ENCODE measurements at places on chromosomes 12 and 14.

DNA sequence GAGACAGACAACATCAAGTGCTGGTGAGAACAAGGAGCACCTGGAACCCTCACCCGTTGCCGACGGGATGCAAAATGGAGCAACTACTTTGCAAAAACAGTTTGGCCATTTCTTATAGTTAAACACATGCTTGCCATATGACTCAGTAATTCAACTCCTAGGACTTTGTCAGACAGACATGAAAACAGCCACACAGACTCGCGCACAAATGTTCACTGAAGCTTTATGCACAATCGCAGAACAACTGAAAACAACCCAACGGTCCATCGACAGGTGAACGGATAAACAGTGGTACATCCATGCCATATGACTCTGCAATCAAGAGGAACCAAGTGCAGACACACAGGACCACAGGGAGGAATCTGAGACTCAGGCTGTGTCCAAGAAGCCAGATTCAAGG lies 30.8 kb downstream of the NCOR2 start:
- no peak for DNase-seq

DNA sequence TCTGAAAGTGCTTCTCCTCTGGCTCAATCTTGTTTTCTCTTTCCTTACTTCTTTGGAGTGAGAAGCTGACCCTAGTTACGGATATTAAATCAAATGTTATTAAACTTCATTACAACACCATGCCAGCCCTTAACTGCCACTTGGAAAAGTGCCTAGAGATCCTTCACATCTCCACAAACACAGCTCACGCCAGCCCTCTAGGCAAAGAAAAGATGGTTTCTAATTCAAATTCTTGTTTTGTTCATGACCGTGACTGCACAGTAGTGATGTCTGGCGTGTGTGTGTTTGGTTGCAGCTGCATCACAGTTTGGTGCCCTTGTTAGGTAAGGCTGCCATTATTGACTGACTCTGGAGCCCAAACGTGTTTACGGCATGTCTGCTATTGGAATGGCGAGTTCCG lies 113.0 kb downstream of the BEGAIN start:
- DNase-seq: no peak

DNA sequence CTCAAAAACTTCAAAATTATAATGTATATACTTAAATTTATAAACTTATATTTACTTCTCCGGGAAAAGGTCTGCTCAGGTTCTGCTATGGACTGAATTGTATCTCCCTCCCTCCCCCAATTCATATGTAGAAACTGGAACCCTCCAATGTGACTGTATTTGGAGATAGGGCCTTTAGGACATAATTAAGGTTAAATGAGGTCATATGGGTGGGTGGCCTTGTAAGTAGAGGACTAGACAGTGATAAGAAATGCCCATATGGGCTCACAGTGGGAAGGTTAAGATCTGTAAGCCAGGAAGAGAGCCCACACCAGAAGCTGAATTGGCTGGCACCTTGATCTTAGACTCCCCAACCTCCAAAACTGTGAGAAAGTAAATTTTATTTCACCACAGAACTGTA lies 84.5 kb downstream of the TAOK3 start:
- DNase-seq: no peak

DNA sequence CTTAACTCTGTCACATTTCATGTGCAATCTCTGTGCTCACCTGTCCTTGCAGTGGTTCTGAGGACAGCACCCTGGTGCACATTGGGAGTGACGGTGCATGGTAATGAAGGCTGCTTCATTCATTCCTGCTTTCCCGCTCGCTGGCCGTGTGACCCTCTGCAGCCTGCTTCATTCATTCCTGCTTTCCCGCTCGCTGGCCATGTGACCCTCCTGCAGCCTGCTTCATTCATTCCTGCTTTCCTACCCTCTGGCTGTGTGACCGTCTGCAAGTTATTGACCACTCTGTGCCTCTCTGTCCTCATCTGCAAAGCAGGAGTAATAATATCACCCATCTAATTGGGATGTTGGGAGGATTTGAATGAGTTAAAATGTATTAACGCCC lies 189.1 kb upstream of the TMEM132C start:
- DNase-seq: no peak

DNA sequence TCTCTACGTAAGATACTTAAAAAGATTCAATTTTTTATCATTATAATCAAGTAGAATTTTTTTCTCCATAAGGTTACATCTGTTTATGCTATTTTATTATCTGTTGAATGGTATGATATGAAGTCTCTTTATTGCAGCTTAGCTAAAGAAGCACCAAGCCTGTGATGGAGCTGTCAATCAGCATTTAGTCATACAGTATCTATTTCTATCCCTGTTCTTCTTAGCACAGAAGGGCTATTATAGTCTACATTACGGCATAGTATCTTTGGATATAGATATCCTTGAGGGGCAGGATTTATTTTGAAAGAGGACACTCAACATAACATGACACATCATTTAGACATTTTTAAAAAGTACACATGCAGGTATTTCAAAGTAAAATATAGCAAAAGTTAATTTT lies 277.1 kb downstream of the FOXG1 start:
- no peak for DNase-seq

GRCh38 chr12:49885118-49885517 lies 18.6 kb downstream of the FAIM2 start:
- DNase-seq: no peak

- DNase-seq: no peak
Observed at GRCh38 chr14:71430678-71431376, 501.4 kb upstream of the RGS6 start.

- no peak for DNase-seq
Observed at GRCh38 chr12:61213646-61214045, 1046.6 kb upstream of the USP15 start.

GRCh38 chr12:6382982-6383381 lies 980 bp upstream of the LTBR start:
- DNase-seq: no peak

DNA sequence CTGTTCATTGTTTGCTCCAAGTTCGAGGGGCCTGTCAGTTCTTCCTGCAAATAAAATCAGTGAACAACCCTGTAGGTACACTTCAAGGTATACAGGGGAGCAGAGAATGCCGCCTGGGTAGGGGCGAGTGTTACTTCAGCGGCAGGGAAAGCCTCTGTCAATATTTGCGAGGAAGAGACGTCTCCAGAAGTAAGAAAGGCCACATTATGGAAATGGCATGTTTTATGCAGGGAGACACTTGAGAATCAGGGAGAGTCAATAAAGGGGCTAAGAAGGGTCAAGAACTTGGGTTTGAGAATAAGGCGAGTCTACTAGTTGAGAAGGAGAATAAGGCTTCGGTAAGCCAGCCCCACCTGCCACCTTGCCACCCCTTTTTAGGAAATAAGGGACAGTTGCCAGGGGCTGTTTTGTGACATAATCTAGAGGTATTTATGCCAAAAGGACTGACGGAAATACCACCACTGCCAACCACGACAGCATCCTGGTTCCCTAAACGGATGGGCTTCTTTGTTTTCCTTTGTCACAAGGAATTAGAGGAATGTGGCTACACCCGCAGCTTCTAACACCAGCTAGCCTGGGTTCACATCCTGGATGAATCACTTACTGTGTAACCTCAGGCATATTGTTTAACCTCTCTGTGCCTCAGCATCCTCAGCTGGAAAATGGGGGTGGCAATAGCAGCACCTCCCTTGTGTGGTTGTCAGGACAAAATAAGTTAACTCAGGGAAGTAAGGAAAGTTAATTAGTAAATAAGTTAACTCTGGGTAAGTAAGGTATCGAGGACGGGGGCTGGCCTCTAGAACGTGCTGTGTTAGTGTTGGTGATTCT lies 67.7 kb downstream of the EID3 start:
- DNase-seq: peak; percentile 73

DNA sequence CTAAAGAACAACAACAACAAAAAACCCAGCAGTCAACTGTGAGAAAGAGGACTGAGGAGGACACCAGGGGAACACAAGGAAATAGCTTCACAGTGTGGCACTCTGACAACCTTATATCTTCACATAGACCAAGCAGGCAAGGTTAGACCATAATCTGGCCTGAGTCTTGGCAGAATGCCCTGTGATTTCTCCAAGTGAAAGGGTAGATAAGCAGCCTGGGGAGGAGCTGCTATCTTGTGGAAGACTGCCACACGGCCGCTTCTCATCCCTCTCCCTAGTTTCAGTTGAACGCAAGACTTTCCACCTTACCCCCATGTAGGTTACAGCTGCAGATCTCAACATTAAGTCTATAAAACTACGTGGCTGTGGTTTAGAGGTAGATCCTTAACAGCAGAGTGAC lies 3.7 kb downstream of the SLC25A21 start:
- DNase-seq: no peak

DNA sequence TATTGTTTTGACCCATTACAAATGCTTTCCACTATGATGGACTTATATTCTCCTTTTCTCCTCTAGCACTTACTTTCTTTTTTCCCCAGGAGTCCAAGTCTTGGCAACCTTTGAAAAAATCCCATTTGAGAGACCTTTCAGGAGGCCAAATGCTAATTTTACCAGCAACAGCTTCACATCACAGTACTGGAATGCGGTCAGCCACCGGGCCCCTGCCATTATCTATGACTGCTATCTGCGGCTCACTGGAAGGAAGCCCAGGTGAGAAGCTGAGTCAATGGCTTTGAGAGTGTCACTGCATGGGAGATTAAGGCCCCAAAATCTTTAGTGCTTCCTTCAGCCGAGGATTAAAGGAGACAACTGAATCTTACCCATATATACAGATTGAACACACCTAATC lies 64.2 kb downstream of the ERGIC2 start:
- DNase-seq: peak; percentile 47

DNA sequence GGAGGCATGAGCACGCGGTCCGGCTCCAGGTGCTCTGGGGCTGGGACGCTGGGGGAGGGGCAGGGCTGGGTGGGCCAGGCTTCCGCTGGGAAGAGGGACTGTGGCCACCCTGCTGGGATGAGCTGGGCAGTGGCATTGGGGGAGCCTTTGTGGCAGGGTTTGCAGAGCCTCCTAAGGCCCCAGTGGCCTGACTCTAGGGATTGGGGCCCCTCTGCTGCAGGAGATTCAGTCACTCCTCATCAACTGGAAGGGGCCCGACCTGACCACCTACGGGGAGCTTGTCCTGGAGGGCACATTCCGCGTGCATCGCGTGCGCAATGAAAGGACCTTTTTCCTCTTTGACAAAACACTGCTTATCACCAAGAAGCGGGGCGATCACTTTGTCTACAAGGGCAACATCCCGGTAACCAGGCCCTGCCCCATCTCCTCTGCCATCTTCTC lies 26.9 kb downstream of the PLEKHG3 start:
- DNase-seq: no peak

DNA sequence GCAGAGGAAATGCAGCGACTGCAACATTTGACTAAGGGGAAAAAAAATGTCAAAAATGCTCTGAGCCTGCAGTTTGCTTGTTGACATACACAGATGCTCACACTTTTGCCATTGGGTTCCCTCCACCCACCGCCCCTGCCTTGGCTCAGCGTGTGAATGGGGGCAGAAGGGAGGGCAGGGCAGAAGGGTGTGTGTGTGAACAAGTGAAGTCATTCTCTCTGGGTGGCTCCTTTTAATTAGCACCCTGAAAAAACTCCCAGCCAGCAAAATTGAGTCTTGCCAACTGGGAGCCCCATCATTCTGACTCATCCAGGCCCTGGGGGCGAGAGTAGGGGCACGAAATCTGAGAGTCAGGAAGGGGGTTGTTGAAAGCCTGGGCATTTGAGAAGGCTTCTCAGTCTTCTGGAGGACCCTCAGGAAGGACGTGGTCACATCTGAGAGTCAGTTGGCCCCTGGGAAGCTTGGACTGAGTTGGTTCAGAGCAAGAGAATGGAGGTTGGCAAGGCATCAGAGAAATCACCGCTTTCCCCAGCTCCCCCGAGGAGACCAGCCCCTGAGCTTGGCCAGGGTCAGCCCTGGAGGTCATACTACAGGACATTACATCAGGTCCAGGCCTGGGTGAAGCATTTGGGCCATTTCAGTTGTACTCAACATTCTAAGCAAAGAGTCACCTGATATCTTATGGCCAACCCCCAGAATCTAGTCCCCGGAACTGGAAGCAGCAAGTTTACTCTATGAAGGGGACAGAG lies 22.7 kb upstream of the KRT78 start:
- DNase-seq: peak; percentile 66

DNA sequence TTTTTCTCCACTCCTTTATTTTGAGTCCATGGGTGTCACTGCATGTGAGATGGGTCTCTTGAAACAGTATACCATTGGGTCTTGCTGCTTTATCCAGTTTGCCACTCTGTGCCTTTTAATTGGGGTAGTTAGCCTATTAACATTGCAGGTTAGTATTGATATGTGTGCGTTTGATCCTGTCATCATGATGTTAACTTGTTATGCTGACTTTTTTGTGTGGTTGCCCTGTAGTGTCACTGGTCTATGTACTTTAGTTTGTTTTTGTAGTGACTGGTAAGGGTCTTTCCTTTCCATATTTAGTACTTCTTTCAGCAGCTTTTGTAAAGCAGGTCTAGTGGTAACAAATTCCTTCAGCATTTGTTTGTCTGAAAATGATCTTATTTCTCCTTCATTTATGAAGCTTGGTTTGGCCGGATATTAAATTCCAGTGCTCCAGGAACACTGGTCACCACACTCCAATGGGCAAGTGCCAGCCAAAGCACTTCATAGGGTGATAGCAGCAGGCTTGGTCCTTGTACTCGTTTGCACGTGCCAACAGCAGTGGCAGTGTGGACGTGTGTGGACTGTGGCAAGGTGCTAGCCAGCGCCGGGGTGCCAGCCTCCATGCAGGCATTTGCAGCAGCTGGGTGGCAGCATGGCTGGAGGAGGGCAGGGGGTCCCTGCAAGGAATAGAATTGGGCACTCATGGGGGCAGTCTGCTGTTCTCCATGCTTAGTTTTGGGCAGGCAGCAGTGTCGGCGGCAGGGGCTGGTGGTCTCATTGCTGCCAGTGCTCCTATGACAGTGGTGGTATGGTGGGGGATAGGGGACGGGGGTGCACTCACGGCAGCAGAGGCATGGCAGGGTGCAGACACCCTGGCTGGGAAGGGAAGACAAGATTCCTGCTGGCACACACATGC lies 53.5 kb downstream of the FRS2 start:
- no peak for DNase-seq

GRCh38 chr14:90475298-90475697 lies 78.5 kb downstream of the CALM1 start:
- DNase-seq: no peak

- DNase-seq: peak; percentile 94
Observed at GRCh38 chr14:56378475-56378877, 201.1 kb upstream of the TMEM260 start.

DNA sequence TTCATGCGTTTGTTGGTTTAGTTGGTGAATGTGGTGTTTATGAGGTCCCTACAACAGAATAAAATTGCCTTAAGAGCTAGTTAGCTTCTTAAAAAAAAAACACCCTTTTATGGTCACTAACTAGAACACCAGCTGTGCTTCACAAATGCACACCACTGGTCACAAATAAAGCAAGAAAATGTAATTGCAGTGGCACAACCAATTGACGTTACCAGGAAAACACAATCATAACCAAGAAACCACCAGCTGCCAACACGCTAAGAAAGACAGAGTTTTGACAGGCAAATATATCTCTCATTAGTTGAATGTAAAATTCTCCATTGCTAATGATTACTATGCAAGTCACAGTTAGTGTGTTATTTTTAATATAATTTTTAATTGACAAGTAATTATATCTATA lies 389.9 kb downstream of the ADAMTS20 start:
- DNase-seq: no peak

- DNase-seq: peak; percentile 50
Observed at GRCh38 chr14:29663281-29663801, 264.3 kb downstream of the PRKD1 start.

Data from fibroblast of pulmonary artery (primary cell).